ENCODE measurements at places on chromosomes 13 and 19.

DNA sequence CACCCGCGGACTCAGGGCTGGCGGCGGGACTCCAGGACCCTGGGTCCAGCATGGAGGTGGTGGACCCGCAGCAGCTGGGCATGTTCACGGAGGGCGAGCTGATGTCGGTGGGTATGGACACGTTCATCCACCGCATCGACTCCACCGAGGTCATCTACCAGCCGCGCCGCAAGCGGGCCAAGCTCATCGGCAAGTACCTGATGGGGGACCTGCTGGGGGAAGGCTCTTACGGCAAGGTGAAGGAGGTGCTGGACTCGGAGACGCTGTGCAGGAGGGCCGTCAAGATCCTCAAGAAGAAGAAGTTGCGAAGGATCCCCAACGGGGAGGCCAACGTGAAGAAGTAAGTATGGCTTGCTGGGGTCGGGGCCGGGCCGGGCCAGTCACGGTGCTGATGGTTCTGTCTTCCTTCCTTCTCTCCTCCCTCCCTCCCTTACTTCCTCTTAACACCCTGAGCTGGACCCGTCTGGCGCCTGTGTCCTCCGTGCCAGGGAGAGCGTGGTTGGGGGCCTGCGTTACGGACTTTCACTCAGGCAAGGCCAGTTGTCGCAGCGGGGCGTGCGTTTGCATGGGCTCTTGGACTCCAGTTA is 1.4 kb downstream of the STK11 start:
- peak; percentile 31 for DNase-seq

GRCh38 chr19:19006213-19006612 is 27.1 kb downstream of the SUGP2 start:
- DNase-seq = no peak

DNA sequence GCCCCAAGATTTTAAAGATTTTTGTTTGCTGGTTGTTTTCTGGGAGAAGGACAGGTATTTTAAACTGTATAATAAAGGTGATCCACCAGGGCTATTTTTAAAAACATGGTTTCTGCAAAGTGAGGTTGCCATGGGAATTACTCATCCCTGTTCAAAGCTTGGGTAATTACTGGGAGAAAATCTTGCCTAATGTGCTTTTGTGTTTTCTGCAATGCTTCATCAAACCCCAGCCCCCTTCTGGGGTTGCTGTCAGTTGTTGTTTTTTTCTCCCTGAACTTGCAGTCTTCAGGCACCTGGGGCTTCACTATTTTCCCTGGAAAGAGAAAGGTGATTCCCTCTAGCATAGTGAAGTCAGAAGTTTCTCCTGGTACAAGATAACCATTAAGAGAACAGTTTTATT is 277.2 kb downstream of the NALCN start:
- no peak for DNase-seq

GRCh38 chr19:7602935-7603497 is 7.4 kb downstream of the CAMSAP3 start:
- no peak for DNase-seq

DNA sequence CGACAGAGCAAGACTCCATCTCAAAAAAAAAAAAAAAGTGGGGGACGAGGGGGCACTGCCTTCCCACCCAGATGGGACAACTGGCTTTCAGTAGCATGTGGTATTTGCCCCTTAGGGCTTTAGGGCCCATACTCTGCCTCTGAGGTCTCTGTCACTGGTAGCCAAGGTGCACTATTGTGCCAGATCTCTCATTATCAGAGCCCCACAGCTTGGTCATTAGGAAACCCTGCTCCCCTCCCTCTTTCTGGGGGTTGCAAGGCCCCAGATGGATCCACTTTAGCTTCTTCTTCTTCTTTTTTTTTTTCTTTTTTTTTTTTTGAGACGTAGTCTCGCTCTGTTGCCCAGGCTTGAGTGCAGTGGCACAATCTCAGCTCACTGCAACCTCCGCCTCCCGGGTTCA is 11.2 kb upstream of the ZNF358 start:
- DNase-seq = no peak

All from inflammatory macrophage treated with lipopolysaccharide for 4 hours (primary cell).